ENCODE measurements at places on chromosomes 16 and 17.
A peak's percentile ranks its signal among the peaks of the same experiment; 100 is the strongest.

GRCh38 chr16:85361441-85362118 is 249.3 kb upstream of the CIBAR2 start:
- H3K27me3 ChIP-seq, result no peaks in the 10 kb centered on the region
- H3K36me3 ChIP-seq, result no peaks in the 10 kb centered on the region
- H3K27ac ChIP-seq, result no peak overlapping the region
- no peak overlapping the region for H3K4me3 ChIP-seq
- no peaks in the 10 kb centered on the region for H3K4me1 ChIP-seq

GRCh38 chr16:89295071-89295900 is 77.8 kb downstream of the ZNF778 start:
- peaks cover 30% of the 10 kb centered on the region for H3K4me1 ChIP-seq
- no peak overlapping the region for H3K4me3 ChIP-seq
- no peak overlapping the region for H3K27ac ChIP-seq
- H3K27me3 ChIP-seq, result no peaks in the 10 kb centered on the region
- no peak for DNase-seq
- H3K36me3 ChIP-seq, result peaks cover 12% of the 10 kb centered on the region

- peak; percentile 26 for DNase-seq
- peaks cover 5% of the 10 kb centered on the region for H3K4me1 ChIP-seq
- H3K27me3 ChIP-seq, result no peaks in the 10 kb centered on the region
- H3K4me3 ChIP-seq, result no peak overlapping the region
- no peak overlapping the region for H3K27ac ChIP-seq
- H3K36me3 ChIP-seq, result no peaks in the 10 kb centered on the region
Observed at GRCh38 chr16:8655184-8655717, 19.2 kb upstream of the ABAT start.

- no peaks in the 10 kb centered on the region for H3K27me3 ChIP-seq
- peaks cover 2% of the 10 kb centered on the region for H3K36me3 ChIP-seq
- DNase-seq, result no peak
- no peak overlapping the region for H3K27ac ChIP-seq
- H3K4me1 ChIP-seq, result peaks cover 19% of the 10 kb centered on the region
Observed at GRCh38 chr17:75059369-75060345, 12.6 kb downstream of the KCTD2 start.

- H3K27me3 ChIP-seq, result no peaks in the 10 kb centered on the region
- peaks cover 2% of the 10 kb centered on the region for H3K36me3 ChIP-seq
- no peak overlapping the region for H3K27ac ChIP-seq
- peaks cover 29% of the 10 kb centered on the region for H3K4me1 ChIP-seq
Observed at GRCh38 chr17:20228860-20229259, 219.7 kb downstream of the SPECC1 start.

- H3K36me3 ChIP-seq, result peaks cover 2% of the 10 kb centered on the region
- no peak for DNase-seq
- no peak overlapping the region for H3K4me3 ChIP-seq
- H3K27me3 ChIP-seq, result no peaks in the 10 kb centered on the region
Observed at GRCh38 chr16:81549547-81550431, 105.2 kb downstream of the CMIP start.

GRCh38 chr17:34182036-34182803 is 72.9 kb upstream of the CCL2 start:
- peaks cover 13% of the 10 kb centered on the region for H3K27me3 ChIP-seq
- H3K4me3 ChIP-seq, result no peak overlapping the region
- H3K4me1 ChIP-seq, result no peaks in the 10 kb centered on the region
- no peak overlapping the region for H3K27ac ChIP-seq

DNA sequence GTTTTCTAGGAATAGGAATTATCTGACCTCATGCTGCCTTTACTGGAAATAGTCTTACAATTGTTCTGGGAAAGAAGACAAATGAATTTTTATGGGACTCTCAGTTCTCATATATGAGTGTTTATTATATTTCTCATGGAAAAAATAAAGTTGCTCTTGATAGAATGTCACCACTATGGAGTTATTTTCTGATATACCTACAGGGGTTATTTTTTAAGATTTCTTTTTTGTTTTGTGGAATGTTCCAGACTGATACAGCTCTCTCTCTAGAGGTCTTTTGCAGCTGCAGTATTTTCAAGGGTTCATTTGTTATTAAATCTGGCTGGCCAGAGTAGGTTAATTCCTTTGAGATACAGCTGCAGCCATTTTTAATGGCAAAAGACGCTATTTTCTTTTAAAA is 100.7 kb downstream of the ABCA8 start:
- peaks cover 17% of the 10 kb centered on the region for H3K27me3 ChIP-seq
- no peak overlapping the region for H3K4me3 ChIP-seq
- DNase-seq, result no peak
- H3K27ac ChIP-seq, result no peak overlapping the region
- no peaks in the 10 kb centered on the region for H3K4me1 ChIP-seq

DNA sequence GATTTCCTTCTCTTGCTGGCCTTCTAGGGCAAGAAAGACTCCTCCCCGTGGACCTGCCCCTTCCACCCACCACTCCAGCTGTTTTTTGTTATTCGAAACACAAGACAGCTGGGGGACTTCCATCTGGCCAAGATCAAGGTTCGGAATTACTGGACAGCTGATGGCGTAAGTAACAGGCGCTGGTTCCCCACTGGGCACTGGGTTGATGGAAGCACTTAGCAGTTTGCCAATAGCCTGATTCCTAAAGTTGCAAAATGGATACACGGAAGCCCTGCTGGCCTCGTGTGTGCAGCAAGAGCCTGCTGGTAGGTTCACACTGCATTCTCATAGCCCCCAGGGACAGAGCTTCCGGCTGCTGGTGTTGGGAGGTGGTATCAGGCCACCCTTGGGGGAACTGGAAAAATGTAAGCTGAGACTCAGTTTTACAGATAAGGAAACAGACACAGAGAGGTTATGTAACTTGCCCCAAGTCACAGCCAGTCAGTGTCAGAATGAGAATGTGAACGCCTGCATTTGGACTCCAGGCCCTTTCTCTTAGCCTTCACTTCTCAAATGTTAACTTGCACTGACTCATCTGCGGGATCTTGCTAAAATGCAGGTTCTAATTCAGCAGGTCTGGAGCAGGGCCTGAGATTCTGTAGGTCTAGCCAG is 171.7 kb downstream of the KATNIP start:
- no peak for DNase-seq
- H3K27me3 ChIP-seq, result no peaks in the 10 kb centered on the region
- peaks cover 5% of the 10 kb centered on the region for H3K36me3 ChIP-seq
- no peak overlapping the region for H3K4me3 ChIP-seq

DNA sequence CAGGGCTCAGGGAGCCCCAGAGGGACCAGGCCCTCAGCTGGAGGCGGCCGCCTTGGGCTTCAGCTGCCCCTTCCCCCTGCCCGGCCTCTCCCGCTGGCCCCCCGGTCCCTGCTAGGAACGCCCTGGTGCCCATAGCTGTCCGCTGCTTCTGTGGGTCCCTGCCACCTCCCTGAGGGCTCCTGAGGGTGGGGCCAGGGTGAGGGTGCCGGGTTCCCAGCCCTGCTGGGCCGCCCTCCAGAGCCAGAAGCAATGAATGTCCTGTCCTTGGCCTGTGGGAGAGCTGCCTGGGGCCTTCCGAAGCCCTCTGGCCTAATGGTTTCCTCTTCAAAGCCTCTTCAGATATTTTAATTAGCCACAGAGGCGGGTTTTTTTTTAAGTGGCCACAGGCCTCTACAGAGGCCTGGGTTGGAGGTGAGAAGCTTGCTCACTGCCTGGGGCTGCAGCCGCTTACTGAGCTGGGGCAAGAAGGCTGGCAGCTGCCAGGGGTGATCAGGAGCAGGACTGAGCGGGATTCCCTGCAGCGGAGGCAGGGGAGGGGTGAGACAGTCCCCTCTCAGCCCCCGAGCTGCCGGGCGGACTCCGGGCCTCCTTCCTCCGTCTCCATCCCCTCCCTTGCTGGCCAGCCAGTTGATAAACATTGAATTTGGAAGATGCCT is 9.9 kb downstream of the CENPX start:
- no peak overlapping the region for H3K4me3 ChIP-seq
- H3K4me1 ChIP-seq, result no peaks in the 10 kb centered on the region
- H3K27me3 ChIP-seq, result no peaks in the 10 kb centered on the region
- no peaks in the 10 kb centered on the region for H3K36me3 ChIP-seq
- H3K27ac ChIP-seq, result no peak overlapping the region

DNA sequence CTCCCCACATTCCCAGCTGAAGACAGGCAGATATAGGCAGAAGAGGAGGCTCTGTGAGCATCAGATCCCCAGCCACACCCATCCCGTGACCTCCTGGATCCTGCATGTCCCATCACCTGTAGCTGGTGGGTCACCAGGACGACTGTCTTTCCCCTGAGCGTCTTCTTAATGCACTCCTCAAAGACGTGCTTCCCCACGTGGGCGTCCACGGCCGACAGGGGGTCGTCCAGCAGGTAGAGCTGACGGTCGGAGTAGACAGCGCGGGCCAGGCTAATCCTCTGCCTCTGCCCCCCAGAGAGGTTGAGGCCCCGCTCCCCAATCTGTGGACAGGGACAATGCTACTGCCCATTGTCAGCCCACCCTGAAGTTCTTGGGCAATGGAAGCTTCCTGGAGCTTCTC is 40.5 kb downstream of the ABCC12 start:
- H3K4me3 ChIP-seq, result no peak overlapping the region
- no peaks in the 10 kb centered on the region for H3K4me1 ChIP-seq
- no peaks in the 10 kb centered on the region for H3K27me3 ChIP-seq
- no peaks in the 10 kb centered on the region for H3K36me3 ChIP-seq

- H3K4me1 ChIP-seq, result peaks cover 2% of the 10 kb centered on the region
- peaks cover 4% of the 10 kb centered on the region for H3K27me3 ChIP-seq
- H3K36me3 ChIP-seq, result no peaks in the 10 kb centered on the region
- no peak overlapping the region for H3K27ac ChIP-seq
- H3K4me3 ChIP-seq, result no peak overlapping the region
- DNase-seq, result peak; percentile 23
Observed at GRCh38 chr17:13030459-13031300, 12.9 kb upstream of the ELAC2 start.

DNA sequence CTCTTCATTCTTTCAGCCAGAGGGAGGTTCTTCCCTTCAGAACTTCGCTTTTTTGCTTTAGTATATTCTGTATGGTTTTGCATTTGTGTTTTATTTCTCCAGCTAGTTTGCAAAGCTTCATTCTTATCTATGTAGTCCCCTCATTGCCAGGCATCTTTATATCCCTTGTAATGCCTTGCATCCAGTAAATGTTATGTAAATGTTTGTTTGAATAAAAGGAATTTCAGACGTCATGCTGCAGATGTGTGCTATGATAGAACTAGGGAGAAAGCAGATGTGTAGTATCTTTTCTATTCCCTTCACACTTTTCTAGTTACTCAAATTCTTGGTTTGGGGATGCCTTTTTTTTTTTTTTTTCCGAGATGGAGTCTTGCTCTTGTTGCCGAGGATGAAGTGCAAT is 62.6 kb upstream of the RASL10B start:
- H3K4me3 ChIP-seq, result no peak overlapping the region
- no peaks in the 10 kb centered on the region for H3K27me3 ChIP-seq
- H3K4me1 ChIP-seq, result no peaks in the 10 kb centered on the region

GRCh38 chr16:52874042-52874441 is 178.7 kb downstream of the CHD9NB start:
- H3K4me3 ChIP-seq, result no peak overlapping the region
- H3K4me1 ChIP-seq, result no peaks in the 10 kb centered on the region
- H3K36me3 ChIP-seq, result no peaks in the 10 kb centered on the region
- no peak overlapping the region for H3K27ac ChIP-seq
- no peaks in the 10 kb centered on the region for H3K27me3 ChIP-seq

DNA sequence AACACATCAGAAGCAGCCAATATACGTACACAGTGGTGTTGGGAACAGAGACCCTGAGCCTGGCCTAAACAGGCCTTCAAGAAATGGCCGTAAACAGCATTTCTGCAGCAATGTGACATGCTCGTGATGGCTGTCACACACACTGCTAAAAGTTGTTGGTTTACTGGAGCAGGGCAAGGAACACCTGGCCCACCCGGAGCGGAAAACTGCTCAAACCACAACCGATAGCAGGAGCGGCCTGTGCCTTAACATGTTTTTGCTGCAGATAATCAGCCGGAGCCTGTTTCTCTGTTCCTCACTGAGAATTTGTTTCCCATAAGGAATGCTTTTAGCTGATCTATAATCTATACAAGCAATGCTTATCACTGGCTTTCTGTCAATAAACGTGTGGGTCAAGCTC is 6.0 kb upstream of the DPEP1 start:
- no peak overlapping the region for H3K4me3 ChIP-seq
- H3K36me3 ChIP-seq, result no peaks in the 10 kb centered on the region
- H3K27me3 ChIP-seq, result no peaks in the 10 kb centered on the region
- H3K27ac ChIP-seq, result no peak overlapping the region
- H3K4me1 ChIP-seq, result peaks cover 8% of the 10 kb centered on the region
- DNase-seq, result no peak

DNA sequence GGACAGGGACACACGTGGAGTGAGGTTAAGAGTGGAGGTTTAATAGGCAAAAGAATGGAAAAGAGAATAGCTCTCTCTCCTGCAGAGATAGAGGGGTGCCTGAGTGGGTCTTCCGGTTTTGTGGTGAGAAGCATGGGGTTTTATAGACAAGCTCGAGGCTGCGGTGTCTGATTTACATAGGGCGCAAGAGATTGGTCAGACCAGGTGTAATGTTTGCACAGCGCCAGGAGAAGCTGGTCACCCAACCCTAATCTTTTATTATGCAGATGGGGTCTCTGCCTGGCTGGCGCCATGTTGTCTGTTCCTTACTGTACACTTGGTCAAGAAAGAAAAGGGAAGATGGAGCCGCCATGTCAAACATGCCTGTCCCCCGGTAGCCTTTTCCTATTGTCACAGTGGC is 44.5 kb upstream of the MLYCD start:
- H3K4me3 ChIP-seq, result no peak overlapping the region
- peaks cover 3% of the 10 kb centered on the region for H3K27me3 ChIP-seq
- no peak for DNase-seq
- H3K27ac ChIP-seq, result no peak overlapping the region

DNA sequence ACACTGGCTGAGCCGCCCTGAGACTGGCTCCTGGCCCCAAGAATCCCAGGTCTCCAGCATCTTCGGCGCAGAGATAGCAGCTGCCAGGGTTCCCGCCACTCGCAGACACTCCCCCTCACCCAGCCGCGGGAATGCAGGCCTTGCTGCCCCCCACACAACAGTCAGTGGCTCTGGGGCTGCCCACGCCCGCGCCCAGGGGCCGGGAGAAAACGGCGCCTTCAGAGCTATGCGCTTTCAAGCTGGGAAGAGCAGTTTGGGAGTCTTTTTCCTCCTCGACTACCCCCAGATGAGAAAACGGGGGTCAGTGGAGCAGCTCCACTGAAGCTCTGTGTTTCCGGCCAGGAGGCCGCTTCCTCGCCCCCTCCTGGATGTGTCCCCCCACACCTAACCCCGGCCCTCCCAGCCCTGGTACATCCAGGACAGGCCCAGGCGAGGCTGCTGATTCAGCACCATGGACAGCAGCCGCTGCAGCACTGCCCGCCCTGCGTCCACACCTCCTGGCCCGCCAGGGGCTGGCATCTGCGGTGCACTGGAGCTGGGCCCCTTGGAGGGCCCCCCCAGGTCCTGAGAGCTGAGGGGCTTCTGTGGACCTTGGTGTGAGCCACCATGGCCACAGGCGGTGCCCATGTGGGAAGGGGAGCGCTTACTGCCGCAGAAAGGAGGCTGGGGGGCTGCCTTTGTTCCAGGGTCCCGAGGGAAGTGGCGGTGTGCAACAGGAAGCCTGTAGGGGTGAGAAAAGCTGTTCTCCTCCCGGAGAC is 35.7 kb downstream of the CACNA1H start:
- no peaks in the 10 kb centered on the region for H3K27me3 ChIP-seq
- H3K4me3 ChIP-seq, result no peak overlapping the region
- no peaks in the 10 kb centered on the region for H3K36me3 ChIP-seq
- H3K4me1 ChIP-seq, result no peaks in the 10 kb centered on the region
- peak; percentile 56 for DNase-seq
- H3K27ac ChIP-seq, result no peak overlapping the region

GRCh38 chr16:11047057-11047456 is 102.7 kb downstream of the CLEC16A start:
- peaks cover 21% of the 10 kb centered on the region for H3K4me1 ChIP-seq
- H3K4me3 ChIP-seq, result no peak overlapping the region

Data from activated naive CD8-positive, alpha-beta T cell treated with anti-CD3 and anti-CD28 coated beads for 36 hours (primary cell).